ENCODE measurements at places on chromosomes 7 and 10. TPM values are rescaled to one million over a fixed set of nuclear protein-coding genes. Genes with fewer than 3 reads are reported as not detected.

Gene TMEM130
- not detected for total RNA-seq

Gene NSMCE4A
- 24.5 TPM for total RNA-seq

DNA sequence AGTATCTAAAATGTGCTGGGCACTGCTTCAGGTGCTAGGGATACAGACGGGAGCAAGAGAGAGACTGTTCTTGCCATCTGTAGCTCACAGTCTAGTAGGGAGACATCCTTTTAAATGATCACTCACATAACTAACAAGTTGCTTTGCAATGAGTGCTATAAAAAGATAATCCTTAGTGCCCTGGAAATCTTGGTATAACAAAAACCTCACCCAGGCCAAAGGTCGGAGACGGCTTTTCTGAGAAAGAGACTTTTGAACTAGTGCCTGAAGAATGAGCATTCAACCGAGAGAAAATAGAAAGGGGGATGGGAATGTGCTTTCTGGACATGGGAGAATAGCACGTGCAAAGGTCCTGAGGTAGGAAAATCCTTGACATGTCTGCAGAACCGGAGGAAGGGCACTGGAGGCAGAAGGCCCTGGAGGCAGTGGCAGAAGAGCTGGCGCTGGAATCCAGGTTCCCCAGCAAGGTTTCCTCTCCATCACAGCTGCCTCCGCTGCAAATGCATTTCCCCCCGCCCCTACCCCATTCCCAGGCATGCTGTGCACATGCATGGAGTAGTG is 89.4 kb downstream of the COL13A1 start:
- no peaks in the 10 kb centered on the region for H3K27me3 ChIP-seq
- H3K4me1 ChIP-seq: no peaks in the 10 kb centered on the region
- H3K4me3 ChIP-seq: no peak overlapping the region
- no peak overlapping the region for H3K27ac ChIP-seq
- no peaks in the 10 kb centered on the region for H3K36me3 ChIP-seq

Gene MMD2
- total RNA-seq: not detected

Gene HOXA3
- total RNA-seq: 8.2 TPM

Gene URGCP
- total RNA-seq: 51.1 TPM

DNA sequence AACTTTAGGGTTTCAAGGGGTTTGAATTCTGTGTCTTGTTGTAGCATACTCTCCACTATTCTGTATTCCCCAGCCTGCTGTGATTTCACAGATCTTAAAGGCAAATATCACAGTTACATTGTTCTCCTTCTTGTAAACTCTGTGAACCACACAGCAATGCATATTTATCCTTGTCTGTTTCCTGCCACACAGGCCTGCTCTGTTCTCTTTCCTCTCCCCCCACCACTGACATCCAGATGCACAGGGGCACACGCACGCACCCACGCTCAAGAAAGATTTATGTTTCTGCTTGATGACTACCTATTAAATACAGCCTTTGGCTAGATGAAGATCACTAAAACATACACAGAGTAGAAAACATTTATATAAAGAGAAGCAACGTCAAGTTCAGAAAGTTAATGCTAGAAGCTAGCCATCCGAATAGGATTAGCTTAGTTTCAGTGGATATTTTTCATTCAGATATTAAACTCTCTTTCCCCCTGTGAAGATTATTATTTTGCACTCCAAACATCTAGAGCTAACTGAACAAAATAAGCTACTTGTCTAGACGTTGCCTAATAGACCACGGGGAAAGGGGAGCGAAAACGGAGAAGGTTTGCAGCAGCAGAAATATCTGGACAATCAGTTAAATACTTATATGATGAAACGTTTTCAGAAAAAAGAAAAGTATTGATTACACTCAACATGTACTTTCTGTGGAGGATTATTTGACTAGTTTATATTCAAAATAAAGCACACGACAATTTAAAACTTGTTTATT is 193.1 kb upstream of the SEMA3C start:
- no peak for DNase-seq
- H3K4me1 ChIP-seq: peaks cover 19% of the 10 kb centered on the region
- peak overlapping the region; percentile 81 for H3K27ac ChIP-seq
- H3K27me3 ChIP-seq: no peaks in the 10 kb centered on the region
- H3K4me3 ChIP-seq: no peak overlapping the region

DNA sequence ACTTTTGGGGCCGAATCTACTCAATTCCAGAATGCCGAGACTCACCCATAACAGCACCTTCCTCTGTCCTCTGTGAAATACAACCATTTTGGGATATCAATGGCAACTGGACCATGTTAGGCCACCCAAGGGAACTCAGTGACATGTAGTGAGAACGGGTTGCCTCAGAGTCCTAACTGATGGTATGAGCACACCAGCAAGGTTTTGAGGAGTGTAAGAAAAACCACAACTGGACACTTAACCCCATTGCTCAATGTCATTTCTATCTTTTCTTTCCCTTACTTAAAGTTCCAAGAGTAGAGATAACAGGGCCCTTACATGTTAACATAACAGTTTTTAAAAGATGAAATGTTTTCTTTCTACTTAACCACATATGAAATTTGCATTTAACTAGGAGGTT is 67.1 kb downstream of the TNS3 start:
- no peak for DNase-seq
- H3K4me3 ChIP-seq: no peak overlapping the region
- H3K27ac ChIP-seq: no peak overlapping the region
- H3K27me3 ChIP-seq: no peaks in the 10 kb centered on the region
- no peaks in the 10 kb centered on the region for H3K4me1 ChIP-seq

Gene NPSR1
- total RNA-seq: not detected

GRCh38 chr7:92820191-92820590 is 16.2 kb downstream of the CDK6 start:
- H3K27me3 ChIP-seq: no peaks in the 10 kb centered on the region
- no peaks in the 10 kb centered on the region for H3K36me3 ChIP-seq
- H3K27ac ChIP-seq: peak overlapping the region; percentile 30
- DNase-seq: no peak

Gene LRMDA
- total RNA-seq: not detected

Gene TSPAN12
- total RNA-seq: not detected

- H3K27me3 ChIP-seq: no peaks in the 10 kb centered on the region
- no peak overlapping the region for H3K4me3 ChIP-seq
- no peak overlapping the region for H3K27ac ChIP-seq
Observed at GRCh38 chr7:94941844-94942632, 34.6 kb downstream of the PPP1R9A start.

DNA sequence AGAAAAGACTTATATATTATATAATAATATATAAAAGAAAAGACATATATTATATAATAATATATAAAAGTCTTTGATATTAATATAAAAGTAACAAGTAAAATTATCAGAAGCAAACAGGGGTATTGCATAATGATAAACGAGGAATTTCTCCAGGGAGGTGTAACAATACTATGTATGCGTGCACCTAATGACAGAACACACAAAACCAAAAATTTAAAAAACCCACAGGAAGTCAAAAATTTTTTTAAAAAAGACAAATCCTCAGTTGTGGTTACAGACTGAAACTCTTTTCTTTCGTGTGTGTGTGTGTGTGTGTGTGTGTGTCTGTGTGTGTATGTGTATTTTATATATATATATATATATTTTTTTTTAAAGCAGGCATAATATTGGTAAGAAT is 279.2 kb upstream of the DPP6 start:
- no peak overlapping the region for H3K27ac ChIP-seq
- H3K27me3 ChIP-seq: no peaks in the 10 kb centered on the region
- no peak for DNase-seq
- H3K4me3 ChIP-seq: no peak overlapping the region
- H3K36me3 ChIP-seq: no peaks in the 10 kb centered on the region

Gene INA
- not detected for total RNA-seq

DNA sequence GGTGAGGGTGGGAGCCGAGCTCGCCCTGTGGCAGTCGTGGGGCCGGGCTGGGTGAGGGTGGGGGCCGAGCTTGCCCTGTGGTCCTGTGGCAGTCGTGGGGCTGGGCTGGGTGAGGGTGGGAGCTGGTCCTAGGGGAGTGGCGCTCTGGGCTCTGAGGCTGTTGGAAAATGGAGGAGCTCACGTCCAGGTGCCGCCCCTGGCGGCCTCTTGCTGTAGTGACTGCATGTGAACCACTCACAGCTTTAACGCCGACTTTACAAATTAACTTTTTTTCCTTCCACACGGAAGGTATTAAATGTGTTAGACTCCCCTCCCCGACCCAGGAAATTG is 312.6 kb downstream of the WDR37 start:
- peak; percentile 45 for DNase-seq
- no peak overlapping the region for H3K4me3 ChIP-seq
- no peaks in the 10 kb centered on the region for H3K4me1 ChIP-seq
- no peak overlapping the region for H3K27ac ChIP-seq
- H3K27me3 ChIP-seq: no peaks in the 10 kb centered on the region

- no peak overlapping the region for H3K27ac ChIP-seq
- no peak overlapping the region for H3K4me3 ChIP-seq
- H3K36me3 ChIP-seq: peaks cover 5% of the 10 kb centered on the region
- no peaks in the 10 kb centered on the region for H3K27me3 ChIP-seq
- no peak for DNase-seq
- peaks cover 33% of the 10 kb centered on the region for H3K4me1 ChIP-seq
Observed at GRCh38 chr7:131371411-131371810, 43.7 kb downstream of the MKLN1 start.

Gene ADAM12
- 3.1 TPM for total RNA-seq

GRCh38 chr7:17931069-17931468 is 9.2 kb downstream of the SNX13 start:
- DNase-seq: no peak
- H3K4me1 ChIP-seq: peaks cover 15% of the 10 kb centered on the region
- no peak overlapping the region for H3K4me3 ChIP-seq
- no peak overlapping the region for H3K27ac ChIP-seq
- no peaks in the 10 kb centered on the region for H3K36me3 ChIP-seq
